ENCODE measurements at places on chromosomes 3 and 15.

GRCh38 chr15:60781211-60781713 is 302.3 kb upstream of the ICE2 start:
- DNase-seq, result no peak

GRCh38 chr3:17055374-17056276 is 170.9 kb downstream of the PLCL2 start:
- DNase-seq, result no peak

DNA sequence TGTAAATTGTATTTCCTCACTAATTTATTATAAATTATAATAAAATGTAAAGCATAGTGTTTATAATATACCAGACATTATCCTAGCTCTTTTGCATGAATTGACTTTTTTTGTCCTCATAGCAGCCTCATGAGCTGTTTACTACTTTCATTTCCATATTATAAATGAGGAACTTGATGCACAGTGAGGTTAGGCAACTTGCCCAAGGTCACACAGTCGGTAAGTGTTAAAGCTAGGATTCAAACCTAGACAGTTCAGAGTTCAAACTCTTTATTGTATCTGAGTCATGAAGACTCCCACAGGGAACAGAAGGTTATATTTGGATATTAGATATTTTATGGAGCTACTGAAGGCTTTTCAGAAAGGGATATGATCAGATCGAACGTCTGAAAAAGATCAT is 322.2 kb upstream of the SATB1 start:
- DNase-seq, result no peak

GRCh38 chr3:105414841-105415240 is 48.1 kb downstream of the ALCAM start:
- no peak for DNase-seq

- DNase-seq, result no peak
Measured at GRCh38 chr3:194328053-194328657, 23.0 kb downstream of the CPN2 start.

DNA sequence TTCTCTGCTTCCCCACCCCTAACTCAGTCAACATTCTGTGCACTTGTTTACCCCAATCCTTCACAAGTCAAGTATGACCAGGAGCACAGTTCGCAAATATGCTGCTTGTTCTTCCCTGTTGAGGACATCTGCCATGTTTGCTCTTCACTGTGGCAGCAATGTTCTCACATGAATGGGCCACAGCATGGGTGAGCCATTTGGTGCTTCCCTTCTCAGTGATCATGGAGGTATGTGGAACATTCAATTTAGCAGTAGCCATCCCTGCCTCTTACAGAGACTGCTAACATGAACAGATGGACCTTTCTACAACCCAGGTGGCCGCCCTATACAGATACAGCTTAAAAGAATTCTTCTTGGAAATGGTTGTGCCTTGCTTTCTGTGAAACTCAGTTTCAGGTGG is 660.1 kb upstream of the SGO1 start:
- DNase-seq, result no peak

- no peak for DNase-seq
Measured at GRCh38 chr3:56894881-56895431, 93.2 kb upstream of the ARHGEF3 start.

GRCh38 chr3:129708328-129708861 is 101.9 kb upstream of the PLXND1 start:
- DNase-seq, result no peak

DNA sequence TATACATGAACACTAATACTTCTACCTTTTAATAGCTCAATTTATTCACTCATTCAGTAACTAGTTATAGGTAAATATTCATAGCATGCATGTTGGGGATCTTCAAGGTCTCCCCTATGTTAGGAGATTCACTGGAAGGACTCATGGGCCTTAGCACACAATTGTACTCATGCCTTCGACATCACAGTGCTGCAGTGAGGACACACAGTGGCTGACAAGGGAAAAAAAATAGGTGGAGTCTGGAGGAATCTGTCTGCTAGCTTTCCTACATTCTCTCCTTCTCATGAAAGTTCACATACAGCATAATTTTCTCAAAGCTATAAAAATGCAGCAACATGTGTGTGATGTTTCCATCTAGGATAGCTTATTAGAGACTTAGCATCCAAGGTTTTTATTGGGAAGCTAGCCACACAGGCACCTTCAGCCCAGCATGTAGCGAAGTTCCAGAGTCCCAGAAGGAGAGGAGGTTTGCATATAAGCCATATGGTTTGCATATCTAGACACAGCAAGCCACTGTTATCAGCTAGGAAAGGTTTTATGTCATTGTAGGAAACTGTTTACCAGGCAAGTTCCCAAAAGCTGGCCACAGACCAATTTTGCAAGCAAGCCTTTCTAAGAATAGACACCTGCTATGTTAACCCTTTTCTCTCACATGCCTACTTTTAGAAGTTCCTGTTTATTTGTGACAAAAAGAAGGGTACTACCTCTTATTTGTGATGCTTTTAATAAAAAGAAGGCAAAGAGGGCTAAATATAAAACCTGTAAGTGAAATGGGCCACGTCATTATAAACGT is 46.4 kb downstream of the MORC1 start:
- no peak for DNase-seq

GRCh38 chr3:97488741-97489140 is 275.8 kb upstream of the ARL6 start:
- DNase-seq, result no peak

DNA sequence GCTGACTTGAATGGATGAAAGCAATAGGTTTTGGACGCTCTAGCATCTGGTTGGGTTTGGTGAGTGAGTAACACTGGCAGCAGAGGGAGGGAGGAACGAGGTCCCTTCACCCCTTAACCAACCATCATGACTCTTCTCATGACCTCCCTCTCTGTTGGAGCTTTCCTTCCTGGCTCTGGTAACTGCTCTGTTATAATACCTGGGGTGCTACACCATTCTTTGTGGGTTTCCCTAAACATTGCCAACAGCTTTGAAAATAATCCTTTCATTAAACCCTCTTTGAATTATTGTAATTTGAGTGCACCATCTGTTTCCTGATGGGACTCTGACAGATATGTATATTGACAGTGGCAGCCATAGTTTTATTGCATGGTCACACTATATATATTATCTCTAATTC is 146.2 kb upstream of the PTPRG start:
- no peak for DNase-seq

DNA sequence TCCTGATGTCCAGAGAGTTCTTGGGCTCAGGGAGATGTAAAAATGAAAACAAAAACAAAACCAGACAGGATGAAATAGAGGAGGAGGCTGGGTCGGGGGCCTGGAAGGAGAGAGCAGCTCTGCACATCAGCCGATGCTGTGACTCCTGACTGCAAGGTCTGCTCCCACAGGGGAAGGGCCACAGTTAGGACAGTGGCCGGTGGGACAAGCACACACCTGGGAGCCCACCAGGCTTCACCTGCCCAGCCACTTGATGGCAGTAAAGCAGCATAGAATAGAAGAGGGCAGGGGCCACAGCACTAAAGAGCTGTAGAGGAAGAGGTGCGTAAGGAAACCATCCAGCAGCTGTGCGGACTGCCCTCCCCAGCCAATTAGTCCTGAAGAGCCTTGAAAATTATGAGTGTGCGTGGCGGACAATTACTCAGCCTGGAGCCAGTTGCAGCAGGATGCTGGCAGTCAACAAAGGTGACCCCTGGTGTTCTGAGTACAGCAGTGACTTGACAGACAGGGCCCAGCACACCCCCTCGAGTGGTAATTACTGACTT is 29.8 kb downstream of the ALS2CL start:
- no peak for DNase-seq

- no peak for DNase-seq
Measured at GRCh38 chr3:50154840-50155490, at the start of gene SEMA3F. TSS of gene SEMA3F (plus strand) at chr3:50155324. CDS start at chr3:50159623, 4,299 bp downstream.

GRCh38 chr3:4981665-4982494 is 2.6 kb downstream of the BHLHE40 start:
- no peak for DNase-seq

DNA sequence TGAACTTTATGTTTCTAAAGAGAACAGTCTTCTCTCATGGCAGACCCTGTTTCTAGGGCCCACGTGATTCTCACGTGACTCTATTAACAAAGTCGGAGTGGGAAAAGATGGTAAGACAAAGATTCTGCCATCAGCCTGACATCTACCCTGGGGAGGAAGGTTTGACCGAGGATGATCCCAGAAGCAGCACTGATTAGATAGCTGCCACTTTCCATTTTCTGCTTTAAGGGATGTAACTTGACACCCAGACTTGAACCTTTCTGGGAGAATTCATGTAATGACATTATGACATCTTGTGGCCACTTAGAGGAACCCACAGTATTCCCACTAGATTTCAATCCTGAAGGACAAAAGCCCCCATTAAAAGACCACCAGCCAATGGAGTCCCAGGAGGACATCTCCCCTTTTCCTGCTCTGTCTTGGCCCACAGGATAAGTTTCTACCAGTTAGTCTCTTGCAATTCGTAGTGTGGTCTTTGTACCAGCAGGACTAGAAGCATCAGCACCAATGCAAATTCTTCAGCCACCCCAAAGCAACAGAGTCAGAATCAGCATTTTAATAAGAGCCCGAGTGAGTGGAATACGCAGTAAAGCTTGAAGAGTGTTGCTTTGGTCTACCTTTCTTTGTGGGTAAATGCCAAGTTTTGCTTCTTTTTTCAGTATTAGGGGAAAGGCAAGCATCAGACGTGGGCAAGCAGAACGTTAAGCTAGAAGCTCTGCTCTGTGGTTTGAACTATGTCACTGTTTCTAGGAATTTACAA is 480.5 kb upstream of the PROK2 start:
- DNase-seq, result no peak

DNA sequence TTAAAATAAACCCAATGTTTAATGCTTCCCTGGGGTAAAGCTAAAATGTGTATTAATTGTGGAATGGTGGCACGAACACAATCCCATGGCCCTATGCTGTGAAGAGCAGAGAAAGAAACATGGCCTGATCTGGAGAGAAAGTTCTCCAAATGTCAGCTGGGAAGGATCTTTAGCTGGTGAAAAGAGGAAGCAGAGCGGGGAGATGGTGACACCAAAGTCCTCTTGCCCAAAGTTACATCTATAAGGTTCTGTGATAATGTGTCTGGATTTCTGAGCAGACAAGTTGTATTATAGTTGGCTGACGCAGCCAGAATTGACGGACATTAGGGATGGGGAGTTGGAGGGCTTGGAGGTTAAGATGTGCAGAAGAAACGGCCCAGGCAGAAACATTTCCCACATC is 196.2 kb downstream of the CHST2 start:
- no peak for DNase-seq

GRCh38 chr3:167450675-167451074 is 23.2 kb downstream of the SERPINI2 start:
- no peak for DNase-seq

- no peak for DNase-seq
Measured at GRCh38 chr3:53670721-53671120, 175.5 kb downstream of the CHDH start.

DNA sequence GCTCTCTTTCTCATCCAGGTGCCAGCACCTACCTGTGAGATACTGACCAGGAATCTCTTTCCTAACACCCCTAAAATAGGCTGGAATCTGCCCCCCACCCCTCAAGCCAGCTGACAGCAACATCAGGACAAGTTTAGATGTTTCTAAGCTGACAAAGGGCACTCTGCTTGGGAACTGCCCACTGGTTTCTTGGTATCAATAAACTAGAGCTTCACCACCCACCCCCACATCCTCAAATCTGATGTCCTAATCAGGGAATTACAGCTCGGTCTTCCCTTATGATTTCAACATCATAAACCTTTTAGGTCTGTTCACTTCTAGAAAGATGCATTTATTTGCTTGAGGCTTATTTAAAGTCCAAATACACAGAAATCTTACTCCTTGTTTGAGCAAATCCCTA is 34.7 kb downstream of the CEP19 start:
- DNase-seq, result no peak

DNA sequence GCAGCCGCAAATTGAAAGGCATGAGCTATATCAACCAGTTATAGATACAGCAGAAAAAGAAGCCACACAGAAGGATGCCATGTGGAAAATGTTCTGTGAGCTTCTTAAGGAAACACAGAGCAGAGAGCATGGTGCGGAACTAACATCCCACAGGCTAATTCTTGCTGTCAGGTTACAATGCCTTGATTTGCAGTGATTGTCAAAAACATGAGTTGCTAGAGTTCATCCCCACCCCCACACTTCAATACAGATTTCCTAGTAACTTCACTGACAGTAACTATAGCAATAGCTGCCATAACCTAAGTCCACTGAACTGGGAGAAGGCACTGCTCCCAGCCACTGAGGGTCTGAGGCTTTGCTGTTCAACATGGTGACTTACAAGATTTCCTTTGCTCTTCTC is 821.6 kb downstream of the SQOR start:
- no peak for DNase-seq

DNA sequence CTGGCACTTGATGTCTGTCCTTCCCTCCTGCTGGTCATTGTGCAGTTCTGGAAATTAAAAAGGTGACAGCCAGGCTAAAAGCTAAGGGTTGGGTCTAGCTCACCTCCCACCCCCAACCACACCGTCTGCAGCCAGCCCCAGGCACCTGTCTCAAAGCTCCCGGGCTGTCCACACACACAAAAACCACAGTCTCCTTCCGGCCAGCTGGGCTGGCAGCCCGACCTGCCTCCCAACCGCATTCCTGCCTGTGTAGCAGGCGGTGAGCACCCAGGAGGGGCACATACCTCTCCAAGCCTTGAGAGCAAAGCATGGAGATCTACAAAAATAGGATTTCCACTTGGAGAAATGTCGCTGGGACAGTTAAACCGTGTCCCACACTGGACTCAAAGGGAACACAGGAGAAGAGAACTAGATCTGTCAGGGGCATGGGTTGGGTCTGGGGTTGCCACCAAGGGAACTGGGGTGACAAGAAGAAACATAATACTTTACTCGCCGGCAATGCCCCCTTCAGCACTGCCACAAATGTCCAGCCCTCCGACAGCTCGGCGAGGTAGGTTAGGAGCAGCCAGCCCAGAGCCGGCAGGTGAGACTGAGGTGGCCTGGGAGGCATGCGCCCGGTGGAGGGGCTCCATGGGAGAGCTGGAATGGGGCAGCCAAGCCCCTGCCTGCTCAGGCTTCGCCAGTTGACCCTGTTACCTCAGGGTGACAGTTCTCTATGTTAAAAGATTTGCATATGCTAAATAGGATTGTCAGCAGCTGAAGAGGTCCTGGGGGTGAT is 52.2 kb downstream of the EXOG start:
- no peak for DNase-seq

GRCh38 chr3:194723846-194724618 is 38.3 kb downstream of the FAM43A start:
- DNase-seq, result no peak

GRCh38 chr15:56963126-56963525 is 44.7 kb downstream of the TCF12 start:
- DNase-seq, result no peak

GRCh38 chr3:16844791-16845190 is 40.0 kb upstream of the PLCL2 start:
- DNase-seq, result no peak

GRCh38 chr15:100170291-100171210 is 171.2 kb downstream of the ADAMTS17 start:
- DNase-seq, result no peak

GRCh38 chr3:80297720-80298119 is 529.9 kb upstream of the ROBO1 start:
- DNase-seq, result no peak

Data from cortex of kidney (tissue), 1 donor.